ENCODE measurements at places on chromosomes 5 and 9. TPM values are rescaled to one million over a fixed set of nuclear protein-coding genes. Genes with fewer than 3 reads are reported as not detected.

DNA sequence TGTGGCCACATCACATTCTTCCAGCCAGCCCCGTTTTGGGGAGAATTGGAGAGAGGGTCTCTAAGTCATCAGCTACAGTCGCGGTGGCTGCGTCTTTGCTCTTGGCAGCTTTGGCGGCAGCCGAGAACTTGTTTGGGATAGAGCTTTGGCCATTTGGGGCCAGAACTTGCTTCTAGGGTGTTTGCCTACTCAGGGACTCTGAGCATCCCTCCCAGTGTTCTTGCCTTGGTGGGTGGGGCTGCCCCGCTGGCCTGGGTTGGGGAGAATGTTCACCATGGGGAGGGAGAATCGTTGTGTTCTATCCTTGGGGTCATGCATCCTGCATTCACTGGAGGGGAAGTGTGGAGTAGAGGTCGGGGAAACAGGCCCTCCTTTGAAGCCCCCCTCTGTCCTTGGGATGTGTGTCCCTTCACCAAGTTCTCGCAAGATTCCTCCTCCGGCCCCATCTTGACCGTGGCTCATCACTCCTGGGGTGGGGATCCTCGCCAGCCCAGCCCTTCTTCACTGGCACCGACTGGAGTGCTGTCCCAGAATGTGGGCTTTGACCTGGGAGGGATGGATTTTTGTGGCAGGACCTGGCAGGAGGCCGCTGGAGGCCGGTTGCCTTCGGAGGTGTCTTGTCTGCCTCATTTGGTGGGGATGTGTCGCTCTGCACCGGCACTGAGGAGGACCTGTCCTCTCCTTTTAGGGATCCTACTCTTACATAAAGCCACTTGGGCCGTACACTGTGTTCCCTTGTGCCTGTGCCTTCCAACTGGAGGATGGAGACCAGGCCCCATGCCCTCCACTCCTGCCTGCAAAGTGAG, 3.5 kb downstream of the PHF2 start:
- no peak for DNase-seq

ACSL6 gene
- total RNA-seq: 55.9 TPM

KCNV2 gene
- total RNA-seq: not detected

VDAC1 gene
- 123 TPM for total RNA-seq

NOP16 gene
- total RNA-seq: 4.9 TPM

OMD gene
- total RNA-seq: 3.4 TPM

DNA sequence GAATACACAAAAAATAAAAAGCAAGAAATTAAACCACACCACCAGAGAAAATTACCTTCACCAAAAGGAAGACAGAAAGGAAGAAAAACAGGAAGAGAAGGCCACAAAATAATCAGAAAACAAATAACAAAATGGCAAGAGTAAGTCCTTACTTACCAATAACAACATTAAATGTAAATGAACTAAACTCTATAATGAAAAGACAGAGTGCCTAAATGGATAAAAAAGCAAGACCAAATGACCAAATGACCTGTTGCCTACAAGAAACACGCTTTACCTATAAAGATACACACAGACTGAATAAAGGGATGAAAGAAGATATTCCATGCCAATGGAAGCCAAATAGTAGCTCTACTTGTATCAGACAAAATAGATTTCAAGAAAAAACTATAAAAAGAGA, 87.2 kb downstream of the TSSK1B start:
- DNase-seq: no peak

- peak; percentile 85 for DNase-seq
These were observed 3.6 kb upstream of the PFN3 start for GRCh38 chr5:177403792-177404640.

DNA sequence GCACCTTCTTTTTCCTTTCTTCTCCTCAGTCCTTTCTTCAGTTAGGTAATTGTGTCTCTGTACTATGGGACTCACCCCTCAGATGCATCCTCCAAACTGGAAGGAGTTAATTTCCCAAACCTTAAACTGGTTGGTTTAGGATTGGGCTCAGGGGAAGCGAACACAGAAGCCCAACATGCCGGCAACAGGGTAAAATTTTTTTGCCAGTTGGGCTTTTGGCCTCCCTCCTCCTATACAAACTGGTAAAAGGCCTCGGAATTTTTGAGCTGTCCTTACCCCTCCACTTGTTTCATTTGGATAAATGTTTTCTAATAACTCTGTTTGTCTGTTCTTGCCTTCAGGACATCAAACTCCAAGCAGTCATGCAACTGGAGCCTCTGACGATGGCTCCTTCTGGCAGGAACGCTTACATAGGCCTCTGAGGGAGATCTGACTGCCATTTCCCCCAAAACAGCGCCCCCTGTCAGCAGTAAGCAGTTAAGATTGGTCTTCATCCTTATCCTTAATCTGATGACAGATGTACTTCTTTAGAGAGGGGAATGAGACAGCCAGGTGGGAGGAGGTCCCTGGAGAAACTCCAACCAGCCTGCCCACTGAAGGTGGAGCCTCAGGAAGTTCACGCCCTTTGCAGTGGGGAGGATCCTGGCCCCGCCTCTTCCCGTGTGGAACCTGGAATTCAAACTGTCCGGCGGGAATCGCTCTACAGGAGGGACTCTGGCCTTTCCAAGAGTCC, 57.8 kb upstream of the SPINK5 start:
- DNase-seq: no peak

PLEKHG4B gene
- 8.2 TPM for total RNA-seq

DNA sequence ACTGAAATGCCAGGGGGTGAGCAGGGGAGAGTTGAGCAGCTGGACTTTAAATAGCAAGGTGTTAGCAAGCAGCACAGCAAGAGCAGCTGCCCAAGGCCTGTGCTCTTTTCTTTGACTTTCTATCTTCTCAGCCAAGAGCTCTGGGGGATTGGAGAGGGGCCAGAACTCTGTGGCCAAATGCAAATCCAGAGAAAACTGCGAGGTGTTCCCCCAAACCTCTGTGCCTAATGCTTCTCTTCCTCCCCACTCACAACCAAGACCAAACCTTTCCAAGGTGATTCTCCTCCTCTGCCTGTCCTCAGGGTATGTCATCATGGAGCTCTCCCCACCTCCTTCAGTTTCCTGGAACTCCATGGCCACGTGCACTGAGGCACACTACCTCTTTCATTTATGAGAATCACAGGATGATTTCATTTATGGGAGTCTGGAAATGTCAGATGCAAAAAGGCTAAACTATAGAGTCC, 118.7 kb upstream of the WWC1 start:
- DNase-seq: no peak

DNA sequence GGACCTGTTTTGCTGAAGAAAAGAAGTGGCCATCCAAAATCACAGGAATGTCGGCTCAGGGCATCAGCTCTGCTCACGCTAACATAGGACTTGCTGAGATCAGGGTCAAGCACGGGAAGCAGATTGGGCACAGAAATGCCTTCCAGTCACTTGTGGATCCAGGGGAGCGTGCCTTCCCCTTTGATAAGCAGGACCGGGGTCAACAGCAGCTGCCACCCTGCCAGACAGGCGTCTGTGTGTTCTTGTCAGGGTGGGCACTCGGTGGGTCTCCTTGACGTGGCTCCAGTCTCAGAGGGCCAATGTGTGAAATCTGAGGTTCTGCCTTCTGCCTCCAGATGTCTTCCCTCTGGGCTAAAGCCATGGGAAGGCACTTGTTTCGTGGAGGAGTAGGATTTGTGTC, 313.7 kb upstream of the IRX4 start:
- DNase-seq: no peak

GRCh38 chr9:12708562-12709298, 15.5 kb downstream of the TYRP1 start:
- DNase-seq: no peak

AGXT2 gene
- total RNA-seq: not detected

IPPK gene
- total RNA-seq: 11.3 TPM

DNA sequence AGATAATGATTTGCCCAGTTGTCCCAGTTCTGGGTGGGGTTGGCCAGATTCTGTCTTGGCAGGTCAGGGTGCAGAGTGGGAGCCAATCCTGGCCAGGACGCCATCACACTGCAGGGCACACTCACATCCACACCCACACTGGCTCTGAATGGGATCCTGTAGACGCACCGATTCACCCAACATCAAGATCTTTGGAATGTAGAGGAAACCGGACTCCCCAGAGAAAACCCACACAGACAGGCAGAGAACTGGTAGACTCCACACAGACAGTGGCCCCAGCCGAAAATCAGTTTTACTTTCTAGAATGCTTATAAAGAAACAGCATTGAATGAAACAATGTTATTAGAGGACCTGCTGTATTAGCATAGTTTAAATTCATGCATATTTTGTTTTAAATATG, 343.1 kb upstream of the DAB2 start:
- DNase-seq: no peak

C5orf58 gene
- not detected for total RNA-seq

DNA sequence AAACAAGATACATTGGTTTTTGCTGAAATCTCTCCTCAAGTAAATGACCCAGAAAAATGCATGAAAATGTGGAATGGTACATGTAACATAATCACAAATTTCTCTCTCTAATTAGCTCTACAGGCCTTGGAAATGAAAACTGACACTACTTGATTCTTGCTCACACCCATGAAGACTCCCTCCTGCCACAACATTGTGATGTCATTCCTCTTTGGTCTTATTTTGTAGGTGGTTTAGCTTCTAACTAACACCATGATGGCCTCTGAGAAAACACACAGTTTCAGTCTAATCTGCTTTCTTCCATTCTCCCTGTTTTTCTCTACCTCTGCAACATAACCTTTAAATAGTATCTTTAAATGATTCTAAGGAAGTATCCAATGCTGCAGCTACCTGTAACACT, 78.6 kb upstream of the FAM174A start:
- no peak for DNase-seq

DNA sequence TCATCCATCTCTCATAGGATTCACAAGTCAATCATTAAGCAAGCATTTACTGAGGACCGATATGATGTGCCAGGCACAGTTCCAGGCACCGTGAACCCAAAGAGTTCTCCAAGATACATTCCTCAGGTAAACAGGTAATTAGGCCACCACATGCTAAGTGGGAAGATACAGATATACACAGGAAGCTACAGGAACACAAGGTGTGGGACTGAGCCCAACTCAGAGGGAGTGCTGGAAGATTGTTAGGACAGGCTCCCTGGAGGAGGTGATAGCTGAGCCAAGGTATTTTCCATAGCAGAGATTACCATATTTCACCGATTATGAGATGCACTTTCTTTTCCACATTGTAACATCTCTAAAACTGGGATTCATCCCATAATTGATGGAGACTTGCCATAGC, 31.4 kb upstream of the RAI14 start:
- peak; percentile 79 for DNase-seq

GRCh38 chr5:102283102-102283797, 12.8 kb downstream of the SLCO4C1 start:
- DNase-seq: no peak

DNA sequence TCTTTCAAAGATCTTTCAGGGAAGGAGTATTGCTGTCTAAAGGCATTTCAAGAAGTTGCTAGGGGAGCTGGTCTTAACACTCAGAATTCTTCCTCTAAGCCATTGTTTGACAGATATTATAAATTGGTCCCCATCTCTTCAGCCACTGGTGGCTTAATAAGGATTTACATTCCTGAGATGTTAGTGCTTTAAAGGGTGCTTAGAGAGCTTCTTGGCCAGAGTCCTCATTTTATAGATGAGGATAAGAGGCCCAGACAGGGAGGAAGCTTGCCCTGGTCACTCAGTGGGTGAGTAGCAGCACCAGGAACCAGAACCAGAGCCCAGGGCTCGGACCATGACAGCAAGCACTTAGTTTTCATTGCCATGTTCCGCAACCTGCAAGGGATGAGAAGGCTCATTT, 53.2 kb downstream of the GALNT10 start:
- DNase-seq: no peak

All from cerebellum (tissue), 4 donors.